Right renal pelvis (tissue), 4 donors: ENCODE measurements at places on chromosomes 12 and 14. TPM values are rescaled to one million over a fixed set of nuclear protein-coding genes. Genes with fewer than 3 reads are reported as not detected.

The MMP19 gene
- 1.2 TPM for polyA plus RNA-seq

DNA sequence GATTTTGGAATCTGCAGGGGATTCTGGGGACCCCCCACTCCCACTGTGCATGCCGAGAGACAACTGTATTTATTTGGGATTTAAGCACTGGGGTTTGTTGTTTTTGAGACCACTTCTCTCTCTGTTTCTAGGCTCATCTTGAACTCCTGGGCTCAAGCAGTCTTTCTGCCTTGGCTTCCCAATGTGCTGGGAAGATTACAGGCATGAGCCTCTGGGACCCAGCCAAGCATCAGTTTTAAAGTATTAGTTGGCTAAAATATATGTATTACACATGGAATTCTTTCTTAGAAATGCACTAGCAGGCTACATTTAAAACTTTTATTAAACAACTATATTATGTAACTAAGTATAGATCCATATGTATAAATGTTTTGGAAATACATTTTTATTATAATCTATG, 78.3 kb downstream of the AEBP2 start:
- DNase-seq, result no peak

DNA sequence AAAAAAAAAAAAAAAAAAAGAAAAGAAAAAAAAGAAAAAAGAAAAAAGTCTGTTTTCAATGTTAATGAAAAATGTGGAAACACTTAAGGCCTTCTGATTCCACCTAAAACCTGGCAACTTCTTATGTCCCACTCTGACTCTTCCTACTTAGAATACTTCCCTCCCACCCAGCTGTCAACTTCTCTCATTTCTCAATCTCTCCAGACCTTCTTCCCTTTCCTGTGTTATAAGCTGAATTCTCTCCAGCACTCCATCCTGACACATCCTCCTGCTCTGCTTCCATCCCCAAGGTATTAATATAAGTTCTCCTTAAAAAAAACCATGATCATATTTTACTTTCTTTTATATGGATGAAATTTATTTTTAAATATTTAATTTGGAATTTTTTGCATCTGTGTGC, 20.3 kb upstream of the TMTC1 start:
- DNase-seq, result no peak

DNA sequence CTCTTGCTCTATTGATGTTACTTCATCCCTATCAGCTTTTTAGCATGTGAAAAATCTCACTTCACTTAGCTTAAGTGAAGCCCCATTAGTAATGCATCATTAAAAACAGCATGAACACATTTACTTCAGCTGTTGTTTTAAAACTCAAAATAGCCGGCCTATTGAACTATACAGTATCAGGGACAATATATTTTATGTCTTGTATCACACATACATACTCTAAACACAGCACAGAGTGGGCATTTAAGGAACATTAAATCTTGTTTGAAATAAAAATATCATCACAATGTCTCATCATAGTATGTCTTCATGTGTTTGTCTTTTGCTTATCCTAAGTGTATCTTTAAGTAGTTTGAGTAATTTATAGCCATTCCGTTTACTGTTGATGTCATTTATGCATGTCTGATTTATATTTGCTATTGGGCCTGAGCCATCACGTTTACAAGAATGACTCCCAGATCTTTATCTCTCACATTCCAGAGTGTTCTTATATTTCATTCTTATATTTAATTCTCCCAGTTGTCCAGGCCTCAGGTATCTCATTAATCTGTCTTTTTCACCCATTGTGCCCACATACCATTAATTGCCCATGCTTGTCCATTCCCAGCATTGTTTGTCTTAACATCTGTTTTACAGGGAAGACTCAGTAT, 57.5 kb downstream of the ARHGAP5 start:
- DNase-seq, result peak; percentile 24

GRCh38 chr12:124774054-124774461, 89.6 kb downstream of the SCARB1 start:
- DNase-seq, result no peak

DNA sequence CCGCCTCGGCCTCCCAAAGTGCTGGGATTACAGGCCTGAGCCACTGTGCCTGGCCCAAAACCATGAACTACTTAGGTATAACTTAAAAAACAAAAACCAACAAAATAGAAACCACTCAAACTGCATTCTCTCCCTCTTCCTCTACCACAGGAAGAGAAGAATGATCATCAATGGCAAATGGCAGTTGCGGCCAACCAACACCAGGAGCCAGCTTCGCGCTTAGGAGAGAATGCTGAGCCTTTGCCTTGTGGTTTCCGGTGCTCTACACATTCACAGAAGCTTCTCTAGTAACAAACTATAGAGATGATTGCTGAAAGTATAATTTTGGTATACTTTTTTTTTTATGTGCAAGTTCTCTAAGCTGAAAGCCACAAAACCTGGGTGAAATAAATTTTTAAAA, 17.1 kb downstream of the CATSPERB start:
- DNase-seq, result no peak

DNA sequence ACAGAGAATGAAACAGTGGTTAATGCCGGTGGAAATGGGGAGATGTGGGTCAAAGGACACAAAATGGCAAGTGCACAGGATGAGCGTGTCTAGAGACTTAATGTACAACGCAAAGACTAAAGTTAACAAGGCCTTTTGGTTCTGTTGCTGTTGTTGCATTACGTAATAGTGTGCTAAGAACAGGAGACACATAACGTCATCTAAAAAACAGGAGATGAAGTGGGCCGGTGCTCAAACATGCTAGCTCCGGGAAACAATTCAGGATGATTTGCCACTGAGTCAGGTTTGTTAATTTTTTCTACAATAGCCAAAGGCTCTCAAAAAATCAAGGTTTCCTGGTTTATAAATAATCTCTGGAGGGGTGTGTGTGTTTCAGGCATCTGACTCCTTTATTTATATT, 55.5 kb downstream of the ETV6 start:
- DNase-seq, result no peak
